MCF 10A (cell line): ENCODE measurements at places on chromosomes 12 and 14. TPM values are rescaled to one million over a fixed set of nuclear protein-coding genes. Genes with fewer than 3 reads are reported as not detected.

DNA sequence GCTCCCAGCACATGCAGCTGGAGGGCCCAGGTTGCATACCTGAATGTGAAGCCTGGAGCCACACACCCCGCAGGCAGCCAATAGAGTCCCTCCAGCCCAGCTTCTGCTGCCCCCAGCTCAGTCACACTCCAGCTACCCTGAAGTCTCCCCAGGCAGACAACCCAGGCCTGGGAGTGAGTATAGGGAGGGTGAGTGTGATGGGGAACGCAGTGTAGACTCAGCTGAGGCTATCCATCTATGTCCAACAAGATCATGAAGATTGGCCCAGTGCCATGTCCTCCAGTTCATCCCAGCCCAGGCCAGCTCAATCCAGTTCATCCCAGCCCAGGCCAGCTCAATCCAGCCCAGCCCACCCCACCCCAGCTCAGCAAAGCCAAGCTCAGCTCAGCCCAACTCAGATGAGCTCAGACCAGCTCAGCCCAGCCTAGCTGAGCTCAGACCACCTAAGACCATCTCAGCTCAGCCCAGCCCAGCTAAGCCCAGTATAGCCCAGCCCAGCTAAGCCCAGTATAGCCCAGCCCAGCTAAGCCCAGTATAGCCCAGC, 330.4 kb downstream of the TMEM121 start:
- no peak overlapping the region for H3K27ac ChIP-seq
- no peaks in the 10 kb centered on the region for H3K4me1 ChIP-seq
- no peak overlapping the region for H3K4me3 ChIP-seq
- peaks cover 13% of the 10 kb centered on the region for H3K36me3 ChIP-seq
- H3K27me3 ChIP-seq = no peaks in the 10 kb centered on the region
- no peak for DNase-seq

GRCh38 chr14:90545382-90545781, 148.6 kb downstream of the CALM1 start:
- no peaks in the 10 kb centered on the region for H3K27me3 ChIP-seq
- no peak for DNase-seq
- H3K4me1 ChIP-seq = no peaks in the 10 kb centered on the region
- no peak overlapping the region for H3K4me3 ChIP-seq
- H3K36me3 ChIP-seq = peaks cover 7% of the 10 kb centered on the region

GRCh38 chr12:34595749-34596733, 573.7 kb downstream of the ALG10 start:
- no peaks in the 10 kb centered on the region for H3K4me1 ChIP-seq
- H3K4me3 ChIP-seq = no peak overlapping the region
- no peaks in the 10 kb centered on the region for H3K27me3 ChIP-seq
- no peaks in the 10 kb centered on the region for H3K36me3 ChIP-seq
- DNase-seq = no peak

- no peaks in the 10 kb centered on the region for H3K4me1 ChIP-seq
- no peak overlapping the region for H3K27ac ChIP-seq
- H3K36me3 ChIP-seq = no peaks in the 10 kb centered on the region
- peak; percentile 36 for DNase-seq
These were observed 349.7 kb downstream of the NRXN3 start for GRCh38 chr14:78519863-78520262.

DNA sequence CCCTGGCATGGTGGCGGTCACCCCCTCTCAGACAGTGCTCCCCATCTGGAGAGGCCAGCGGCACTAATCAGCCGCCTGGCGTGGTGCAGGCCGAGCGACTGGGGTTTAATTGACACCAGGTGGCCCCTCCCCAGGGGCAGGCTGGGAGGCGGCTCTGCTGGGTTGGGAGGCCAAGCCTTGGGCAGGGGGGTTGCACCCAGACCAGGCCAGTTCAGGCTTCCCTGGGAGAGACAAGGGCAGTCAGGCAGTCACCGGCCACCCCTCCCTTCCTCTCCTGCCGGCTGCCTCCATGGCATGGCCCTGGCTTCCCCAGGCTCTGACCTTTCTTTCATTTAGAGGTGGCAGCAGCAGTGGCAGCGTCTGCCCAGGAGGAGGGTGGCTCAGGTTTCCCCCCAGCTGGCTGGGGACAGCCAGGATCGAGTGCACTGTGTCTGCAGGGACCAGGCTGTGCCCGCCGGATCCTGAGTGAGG, 78.1 kb upstream of the NOS1 start:
- no peak overlapping the region for H3K27ac ChIP-seq
- H3K4me1 ChIP-seq = no peaks in the 10 kb centered on the region
- no peaks in the 10 kb centered on the region for H3K27me3 ChIP-seq
- DNase-seq = no peak
- H3K36me3 ChIP-seq = no peaks in the 10 kb centered on the region

- no peak overlapping the region for H3K27ac ChIP-seq
- H3K4me1 ChIP-seq = peaks cover 6% of the 10 kb centered on the region
- no peak for DNase-seq
- no peaks in the 10 kb centered on the region for H3K27me3 ChIP-seq
- H3K36me3 ChIP-seq = no peaks in the 10 kb centered on the region
- no peak overlapping the region for H3K4me3 ChIP-seq
These were observed 231.7 kb downstream of the TMEM132D start for GRCh38 chr12:129672110-129672509.

GRCh38 chr14:94127330-94127729, 2.1 kb downstream of the IFI27L2 start:
- no peaks in the 10 kb centered on the region for H3K36me3 ChIP-seq
- no peak for DNase-seq
- H3K4me1 ChIP-seq = peaks cover 9% of the 10 kb centered on the region
- H3K27ac ChIP-seq = no peak overlapping the region
- H3K4me3 ChIP-seq = no peak overlapping the region

DNA sequence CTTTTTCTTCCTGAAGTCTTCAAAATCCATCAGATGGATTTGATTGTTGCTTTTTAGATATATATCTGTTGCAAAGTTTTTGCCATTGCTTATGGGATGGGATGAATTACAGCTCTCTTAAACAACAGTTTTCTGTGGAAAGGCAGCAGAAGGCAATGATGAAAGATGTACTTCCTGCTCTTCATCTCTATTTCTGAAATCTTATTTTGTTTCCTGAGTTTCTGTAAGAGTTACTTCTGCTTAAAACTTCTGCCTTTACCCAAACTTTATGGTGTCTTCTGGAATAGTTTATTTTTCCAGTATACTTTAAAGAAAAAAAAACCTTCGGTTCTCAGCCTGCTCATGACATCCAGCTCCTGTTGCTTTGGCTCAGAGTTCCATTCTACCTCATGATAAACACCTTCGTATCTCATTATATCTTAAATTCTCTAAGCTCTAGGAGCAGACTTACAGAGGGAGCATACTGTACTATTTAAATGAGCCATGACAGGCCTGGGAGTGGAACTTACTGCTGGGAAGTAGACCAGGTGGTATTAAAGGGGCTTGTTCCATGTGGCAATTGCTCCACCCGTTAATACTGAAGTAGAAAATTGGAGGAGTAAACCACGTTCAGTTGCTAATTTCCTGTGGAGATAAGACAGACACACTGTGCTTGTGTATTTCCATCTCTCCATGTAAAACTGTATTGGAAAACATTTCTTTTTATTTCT, 288.4 kb downstream of the FBXL14 start:
- no peaks in the 10 kb centered on the region for H3K27me3 ChIP-seq
- H3K4me3 ChIP-seq = no peak overlapping the region
- no peak for DNase-seq
- peaks cover 23% of the 10 kb centered on the region for H3K36me3 ChIP-seq

- H3K27ac ChIP-seq = no peak overlapping the region
- H3K36me3 ChIP-seq = no peaks in the 10 kb centered on the region
- no peak overlapping the region for H3K4me3 ChIP-seq
- no peaks in the 10 kb centered on the region for H3K27me3 ChIP-seq
- H3K4me1 ChIP-seq = no peaks in the 10 kb centered on the region
These were observed 1042.1 kb downstream of the FSCB start for GRCh38 chr14:43464968-43465367.

GRCh38 chr14:88660056-88660455, 97.2 kb downstream of the ZC3H14 start:
- no peaks in the 10 kb centered on the region for H3K4me1 ChIP-seq
- H3K4me3 ChIP-seq = no peak overlapping the region
- peak; percentile 18 for DNase-seq
- H3K27ac ChIP-seq = no peak overlapping the region

DNA sequence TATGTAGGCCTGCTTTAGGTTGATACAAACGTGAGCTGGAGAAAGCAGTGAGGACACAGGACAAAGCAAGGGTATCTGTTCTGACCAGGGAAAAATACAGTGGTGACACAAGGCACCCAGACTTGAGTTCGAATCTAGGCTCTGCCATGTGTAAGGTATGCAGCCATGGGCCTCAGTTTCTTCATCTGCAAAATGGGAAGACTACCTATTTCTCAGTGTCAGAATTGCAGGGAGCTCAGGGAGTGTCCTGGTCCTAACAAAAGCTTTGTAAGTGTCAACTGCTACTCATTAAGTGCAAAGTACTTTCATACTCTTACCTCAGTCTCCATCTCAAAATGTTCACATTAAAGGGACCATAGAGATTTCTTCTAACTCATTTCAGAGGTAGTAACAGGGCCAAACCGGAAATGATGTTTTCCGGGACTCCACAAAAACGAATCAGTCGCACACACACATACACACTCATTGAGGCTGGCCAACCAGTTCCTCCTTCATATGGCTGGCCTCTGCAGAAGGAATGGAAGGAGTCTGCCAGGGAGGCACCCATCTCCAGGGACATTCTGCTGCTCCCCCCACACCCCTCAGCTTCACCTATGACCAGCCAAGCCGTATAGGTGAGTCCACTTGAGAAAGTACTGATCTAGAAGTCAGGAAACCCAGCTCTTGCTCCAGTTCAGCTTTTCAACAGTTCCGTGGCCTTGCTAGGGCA, 7.8 kb downstream of the CTDSP2 start:
- H3K27me3 ChIP-seq = no peaks in the 10 kb centered on the region
- no peak for DNase-seq
- peaks cover 9% of the 10 kb centered on the region for H3K36me3 ChIP-seq
- peaks cover 53% of the 10 kb centered on the region for H3K4me1 ChIP-seq

- peak; percentile 41 for DNase-seq
- no peaks in the 10 kb centered on the region for H3K4me1 ChIP-seq
- H3K27ac ChIP-seq = no peak overlapping the region
- H3K4me3 ChIP-seq = no peak overlapping the region
- H3K27me3 ChIP-seq = no peaks in the 10 kb centered on the region
- H3K36me3 ChIP-seq = no peaks in the 10 kb centered on the region
These were observed 164.7 kb upstream of the TBX3 start for GRCh38 chr12:114848666-114849065.

GRCh38 chr12:85657836-85658630, 178.2 kb downstream of the RASSF9 start:
- H3K4me1 ChIP-seq = no peaks in the 10 kb centered on the region
- H3K27ac ChIP-seq = no peak overlapping the region
- H3K27me3 ChIP-seq = no peaks in the 10 kb centered on the region
- no peaks in the 10 kb centered on the region for H3K36me3 ChIP-seq

DNA sequence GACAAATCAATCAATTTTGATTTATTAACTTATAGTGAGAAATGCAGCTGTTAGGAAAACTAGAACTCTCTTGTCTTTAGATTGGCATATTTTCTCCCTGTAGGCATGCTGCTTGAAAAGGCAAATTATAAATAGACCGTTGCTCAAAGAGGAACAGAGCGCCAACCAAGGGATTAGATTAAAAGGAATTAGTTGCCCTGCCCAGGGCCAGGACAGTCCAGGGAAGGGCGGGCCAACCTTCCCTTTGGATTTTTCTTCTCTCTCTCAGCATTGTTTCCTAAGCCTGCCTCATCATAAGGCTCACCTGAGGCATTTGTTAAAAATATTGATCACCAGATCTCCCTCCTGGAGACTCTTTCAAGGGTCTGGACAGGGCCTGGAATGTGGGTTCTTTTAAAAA, 8.6 kb downstream of the CIPC start:
- peaks cover 13% of the 10 kb centered on the region for H3K4me1 ChIP-seq
- no peak overlapping the region for H3K27ac ChIP-seq
- no peak overlapping the region for H3K4me3 ChIP-seq
- no peaks in the 10 kb centered on the region for H3K27me3 ChIP-seq
- H3K36me3 ChIP-seq = peaks cover 60% of the 10 kb centered on the region
- no peak for DNase-seq

DNA sequence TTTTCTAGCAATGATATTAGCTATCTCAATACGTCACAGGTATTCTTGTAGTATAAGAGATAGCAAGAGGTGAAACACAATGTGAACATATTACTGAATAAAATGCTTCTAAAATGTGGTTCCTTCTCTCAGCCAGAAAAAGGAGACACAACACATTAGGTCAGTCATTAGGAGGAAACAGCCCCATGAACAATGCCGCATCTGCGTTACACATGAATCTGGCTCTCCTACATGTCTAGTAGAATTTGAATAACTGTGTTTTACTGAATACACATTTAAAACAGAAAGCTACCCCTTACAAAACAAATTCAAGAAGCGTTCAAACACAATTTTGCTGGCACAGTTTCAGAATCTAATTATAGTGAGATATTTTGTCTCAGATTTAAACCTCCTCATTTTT, 51.6 kb downstream of the EFCAB11 start:
- no peaks in the 10 kb centered on the region for H3K36me3 ChIP-seq
- H3K4me3 ChIP-seq = no peak overlapping the region
- H3K27ac ChIP-seq = no peak overlapping the region
- no peak for DNase-seq
- no peaks in the 10 kb centered on the region for H3K4me1 ChIP-seq

DNA sequence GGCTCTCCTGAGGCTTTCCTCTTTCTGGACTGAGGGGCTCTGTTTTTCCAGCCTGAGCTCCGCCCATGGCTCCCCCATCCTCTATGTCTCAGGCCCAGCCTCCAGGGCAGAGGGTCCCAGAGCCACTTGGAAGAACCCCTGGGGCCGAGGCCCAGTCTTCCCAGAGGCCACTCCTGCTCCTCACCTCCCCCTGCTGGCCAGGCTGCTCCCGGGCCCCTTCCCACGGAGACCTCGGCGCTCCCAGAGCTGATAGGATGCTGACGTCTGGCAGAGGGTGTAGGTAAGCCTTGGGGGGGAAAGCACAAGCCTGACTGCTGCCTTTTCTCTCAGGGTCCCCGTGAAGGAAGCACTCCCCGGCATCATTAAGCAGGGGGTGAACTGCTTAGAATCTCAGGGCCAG, 51.4 kb downstream of the ERH start:
- H3K27ac ChIP-seq = no peak overlapping the region
- H3K4me1 ChIP-seq = no peaks in the 10 kb centered on the region
- H3K27me3 ChIP-seq = peaks cover 31% of the 10 kb centered on the region
- DNase-seq = peak; percentile 38

GRCh38 chr14:97158102-97158501, 360.9 kb downstream of the VRK1 start:
- no peaks in the 10 kb centered on the region for H3K4me1 ChIP-seq
- no peak overlapping the region for H3K4me3 ChIP-seq
- no peak overlapping the region for H3K27ac ChIP-seq
- DNase-seq = no peak
- no peaks in the 10 kb centered on the region for H3K36me3 ChIP-seq
- peaks cover 41% of the 10 kb centered on the region for H3K27me3 ChIP-seq

DNM1L gene
- 72.5 and 86.9 TPM in 2 replicates for total RNA-seq

LUM gene
- total RNA-seq = not detected in 2 replicates

PDE3A gene
- total RNA-seq = not detected in 2 replicates

LBHD2 gene
- not detected in 2 replicates for total RNA-seq

KRT3 gene
- not detected in 2 replicates for total RNA-seq

GPRC5D gene
- not detected in 2 replicates for total RNA-seq

TM9SF1 gene
- 67.8 and 103 TPM in 2 replicates for total RNA-seq

GAS2L3 gene
- 29.9 and 32.6 TPM in 2 replicates for total RNA-seq

ZC2HC1C gene
- 1.3 and 2.2 TPM in 2 replicates for total RNA-seq

SCNN1A gene
- total RNA-seq = 136 and 139 TPM in 2 replicates

ZNF384 gene
- total RNA-seq = 62.8 and 70.8 TPM in 2 replicates
